ENCODE measurements at places on chromosomes 1 and 21. TPM values are rescaled to one million over a fixed set of nuclear protein-coding genes. Genes with fewer than 3 reads are reported as not detected.

DNA sequence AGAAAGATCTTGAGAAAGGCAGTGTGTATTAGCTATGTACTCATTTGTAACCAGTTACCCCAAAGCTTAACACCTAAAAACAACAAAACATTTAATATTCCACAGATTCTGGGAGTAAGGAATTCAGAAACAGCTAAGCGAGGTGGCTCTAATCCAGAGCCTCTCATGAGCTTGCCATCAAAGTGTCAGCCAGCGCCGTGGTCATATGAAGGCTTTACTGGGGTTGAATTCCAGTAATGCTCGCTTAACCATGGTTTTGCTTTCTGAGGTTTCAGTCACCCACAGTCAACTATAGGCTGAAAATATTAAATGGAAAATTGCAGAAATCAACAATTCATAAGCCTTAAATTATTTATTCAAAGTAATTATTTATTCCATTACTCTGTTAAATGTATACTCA, 101.8 kb downstream of the CLIC6 start:
- no peak for DNase-seq

LRRC38 gene
- 1.6 TPM for total RNA-seq

GRCh38 chr1:116259663-116260062, 113.4 kb upstream of the ATP1A1 start:
- no peak for DNase-seq

GRCh38 chr1:98707556-98707955, 46.0 kb downstream of the SNX7 start:
- no peak for DNase-seq

DNA sequence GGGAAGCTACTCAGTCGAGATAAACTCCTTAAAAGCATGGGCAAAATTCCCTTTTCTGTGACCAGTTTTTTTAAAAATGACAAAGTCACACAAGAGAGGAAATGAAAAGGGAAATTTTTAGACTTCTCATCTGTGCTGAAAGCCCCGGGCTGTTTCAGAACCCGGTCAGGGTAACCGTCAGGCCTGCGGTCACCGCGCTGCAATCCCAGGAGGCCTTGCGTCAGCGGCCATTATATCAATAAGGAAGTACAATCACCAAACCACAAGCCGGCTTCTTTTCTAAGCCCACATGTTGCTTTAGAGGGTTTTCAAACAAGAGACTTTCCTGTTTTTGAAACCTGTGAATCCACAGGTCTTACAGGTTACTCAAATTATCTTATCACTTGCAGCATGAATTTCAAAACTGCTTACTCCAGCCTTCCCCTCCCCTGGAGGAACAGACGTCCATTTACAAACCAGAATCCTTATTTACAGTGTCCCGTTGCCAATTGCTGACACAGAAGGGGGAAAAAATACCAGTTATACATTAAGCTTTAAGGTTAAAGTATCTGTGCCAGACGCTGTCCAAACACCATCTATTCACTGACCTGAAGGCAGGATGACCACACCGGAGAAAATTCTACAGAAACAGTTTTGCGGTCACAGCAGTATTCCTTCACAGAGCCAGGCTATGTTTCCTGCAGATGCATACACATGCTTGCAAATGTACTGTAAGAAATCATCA, 165.3 kb downstream of the TOMM20 start:
- DNase-seq: no peak

GRCh38 chr1:169488157-169488556, 2.4 kb upstream of the SLC19A2 start:
- no peak for DNase-seq

DNA sequence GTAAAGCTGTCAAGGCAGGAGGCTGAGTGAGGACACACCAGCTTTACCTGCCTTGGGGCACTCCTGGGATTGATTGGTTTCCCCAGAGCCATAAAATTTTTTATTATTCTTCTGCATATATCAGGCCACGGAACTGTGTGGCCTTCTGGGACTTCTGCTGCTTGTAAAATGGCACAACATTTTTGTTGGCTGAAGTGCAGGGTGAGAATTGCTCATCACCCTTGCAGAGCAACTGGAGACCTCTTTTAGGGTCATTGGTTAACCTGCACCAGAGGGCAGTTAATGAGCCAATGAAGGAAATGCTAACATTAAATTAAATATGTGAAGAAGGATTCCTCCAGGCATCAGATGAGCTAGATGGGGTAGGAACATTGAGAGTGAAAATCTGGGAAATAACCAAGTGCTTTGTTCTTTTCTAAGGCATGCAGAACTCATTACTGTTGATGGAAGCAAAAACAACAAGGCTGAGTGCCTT, 87.7 kb downstream of the LTN1 start:
- no peak for DNase-seq

GRCh38 chr21:44820851-44821250, 3.0 kb upstream of the SUMO3 start:
- DNase-seq: no peak

GRCh38 chr1:15305468-15305770, 58.4 kb downstream of the FHAD1 start:
- no peak for DNase-seq

NOTCH2 gene
- total RNA-seq: 136 TPM

- no peak for DNase-seq
These were observed 20.2 kb downstream of the THEM4 start for GRCh38 chr1:151888972-151889570.

DNA sequence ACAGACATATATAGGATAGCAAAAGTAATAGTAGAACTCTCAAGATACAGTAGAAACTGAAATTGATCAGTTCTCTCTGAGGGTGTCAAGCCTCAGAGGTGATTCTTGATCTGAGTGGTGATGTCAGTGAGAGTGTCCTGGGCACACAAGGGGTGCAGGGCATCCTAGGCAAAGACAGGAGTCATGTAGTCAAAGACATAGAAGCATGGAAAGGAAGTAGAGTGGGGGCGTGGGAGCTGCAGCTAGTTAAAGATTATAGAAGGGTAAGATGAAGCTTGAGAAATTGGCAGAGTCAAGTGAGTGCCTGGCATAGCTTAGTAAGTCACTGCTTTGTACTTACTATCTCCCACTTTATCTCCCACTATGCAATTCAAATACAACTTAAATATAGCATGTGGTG, 22.8 kb downstream of the CDC7 start:
- peak; percentile 73 for DNase-seq

POU2F1 gene
- 9.8 TPM for total RNA-seq

GRCh38 chr21:45078877-45079281, 4.5 kb downstream of the ADARB1 start:
- DNase-seq: no peak

LPAR3 gene
- total RNA-seq: 0.58 TPM

DNA sequence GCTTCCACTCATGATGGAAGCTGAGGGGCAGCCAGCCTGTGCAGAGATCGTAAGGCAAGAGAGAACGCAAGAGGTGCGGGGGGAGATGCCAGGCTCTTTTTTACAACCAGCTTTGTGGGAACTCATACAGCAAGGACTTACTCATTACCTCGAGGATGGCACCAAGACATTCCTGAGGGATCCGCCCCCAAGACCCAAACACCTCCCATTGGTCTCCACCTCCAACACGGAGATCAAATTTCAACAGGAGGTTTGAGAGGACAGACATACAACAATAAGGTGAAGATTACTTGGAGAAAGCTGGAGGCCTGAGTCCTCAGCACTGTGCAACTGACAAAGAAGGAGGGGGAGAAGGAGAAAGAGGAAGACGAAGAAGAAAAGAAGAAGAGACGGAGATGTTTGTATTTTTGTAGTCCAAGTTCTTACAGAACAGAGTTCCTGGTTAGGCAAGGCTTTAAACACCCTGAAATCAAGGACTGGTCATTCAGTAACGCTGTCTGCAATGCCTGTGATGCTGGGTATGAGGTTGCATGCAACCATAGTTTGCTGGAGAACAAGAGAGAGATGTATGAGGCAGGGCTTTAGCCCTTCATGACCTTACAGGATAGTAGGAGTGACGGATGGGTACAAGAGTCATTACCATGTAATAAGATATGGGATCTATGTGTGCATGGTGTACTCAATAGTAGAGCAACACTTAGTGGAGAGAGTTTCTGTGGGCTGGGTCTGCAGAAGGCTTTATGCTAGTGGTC, 19.7 kb upstream of the GALNT2 start:
- peak; percentile 63 for DNase-seq

DNA sequence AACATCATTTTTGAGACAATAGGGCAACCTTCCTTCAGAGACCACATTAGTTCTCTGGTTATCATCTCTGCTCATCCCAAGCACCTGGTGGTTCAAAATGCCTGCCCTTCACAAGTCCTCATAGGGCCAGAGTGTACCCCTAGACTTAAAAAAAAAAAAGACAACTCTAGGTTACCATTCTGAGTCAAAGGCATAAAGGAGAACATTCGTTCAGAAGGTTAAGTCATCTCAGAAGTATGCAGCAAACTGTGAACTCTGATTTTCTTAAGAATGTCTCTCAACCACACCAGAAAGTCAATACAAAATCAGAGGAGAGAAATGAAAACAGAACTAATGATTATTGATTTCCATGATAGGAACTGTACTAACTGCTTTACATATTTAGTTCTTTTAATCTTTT, 9.2 kb upstream of the BEND5 start:
- no peak for DNase-seq

GRCh38 chr1:2271841-2272655, 43.9 kb downstream of the SKI start:
- DNase-seq: no peak

GRCh38 chr1:196660272-196660671, 8.4 kb downstream of the CFH start:
- no peak for DNase-seq

SLC1A7 gene
- total RNA-seq: not detected

GRCh38 chr1:33131191-33131590, 50.2 kb downstream of the AZIN2 start:
- DNase-seq: no peak

All from kidney epithelial cell (primary cell).